ENCODE measurements at places on chromosomes 11 and 22.

DNA sequence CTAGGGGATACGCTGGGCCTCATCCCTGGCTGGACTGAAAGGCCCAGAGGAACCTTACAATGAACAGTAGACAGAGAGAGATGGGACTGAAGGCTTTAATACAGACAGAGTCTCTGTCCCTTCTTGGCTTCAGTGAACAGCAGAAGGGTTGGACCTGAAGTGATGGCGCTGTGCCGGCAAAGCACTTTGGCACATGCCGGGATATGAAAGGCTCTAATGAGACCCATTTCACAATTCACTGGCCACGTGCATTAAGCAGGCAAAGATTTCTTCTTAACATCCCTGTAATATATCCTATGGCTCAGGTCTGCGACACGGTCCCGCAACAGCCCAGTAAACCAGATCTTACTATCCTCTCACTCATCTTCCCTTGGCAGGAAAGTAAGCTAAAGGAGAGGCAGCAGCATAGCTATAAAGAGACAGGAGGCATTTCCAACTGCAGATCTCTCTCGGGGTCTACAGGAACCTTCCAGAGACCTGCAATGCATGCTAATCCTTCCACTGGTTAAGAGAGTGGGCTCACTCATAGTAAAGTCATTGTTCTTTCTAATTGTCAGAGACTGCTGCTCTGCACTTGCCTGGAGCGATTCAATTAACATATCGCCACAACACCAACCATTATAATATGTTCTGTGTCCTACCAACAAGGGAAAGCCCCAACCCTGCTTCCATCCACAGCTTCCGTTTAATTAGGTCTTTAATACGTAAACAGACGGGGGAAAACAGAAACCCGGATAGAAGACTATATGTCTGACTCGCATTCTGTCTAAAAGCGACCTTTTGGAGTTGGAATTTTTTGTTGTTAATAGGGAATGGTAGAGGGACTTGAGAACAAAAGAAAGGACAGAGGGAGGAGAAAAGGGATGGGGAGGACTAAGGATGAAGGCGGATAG, 1179.0 kb downstream of the LRRC4C start:
- no peak for DNase-seq

- DNase-seq: no peak
Measured at GRCh38 chr11:112200252-112200651, 24.9 kb downstream of the BCO2 start.

GRCh38 chr11:12134236-12134585, 23.8 kb downstream of the MICAL2 start:
- DNase-seq: no peak

DNA sequence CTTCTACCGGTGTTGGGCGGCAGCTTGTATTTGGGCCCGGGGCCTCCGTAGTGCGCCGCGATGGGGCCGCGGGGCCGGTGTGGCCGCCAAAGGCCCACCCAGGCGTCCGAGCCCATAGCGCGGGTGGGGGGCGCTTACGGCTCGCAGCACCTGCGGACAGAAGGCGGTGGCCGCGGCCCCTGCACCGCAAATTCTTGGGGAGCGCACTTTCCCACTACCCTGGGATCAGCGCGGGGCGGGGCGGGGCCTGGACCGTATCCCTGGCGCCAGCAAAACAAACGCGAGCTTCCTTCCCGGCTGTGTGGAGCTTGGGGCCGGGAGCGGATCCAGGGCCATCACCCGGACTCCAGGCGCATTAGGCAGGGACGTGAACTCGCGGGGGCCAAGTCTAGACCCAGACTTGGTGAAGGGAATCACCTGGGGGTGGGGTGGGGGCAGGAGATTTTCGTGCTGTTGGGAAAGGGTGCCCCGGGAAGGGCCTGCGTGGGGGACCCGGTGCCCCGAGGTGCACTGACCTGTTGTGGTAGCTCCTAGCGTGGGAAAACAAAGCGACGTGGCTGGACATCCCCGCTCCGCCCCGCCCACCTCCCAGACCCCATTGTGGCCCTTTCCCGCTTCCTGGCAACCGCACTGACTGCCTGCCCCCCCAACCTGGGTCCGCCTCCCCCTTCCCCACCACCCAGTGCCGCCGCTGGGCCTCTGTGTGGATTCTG, 2.3 kb upstream of the TYMP start:
- no peak for DNase-seq

DNA sequence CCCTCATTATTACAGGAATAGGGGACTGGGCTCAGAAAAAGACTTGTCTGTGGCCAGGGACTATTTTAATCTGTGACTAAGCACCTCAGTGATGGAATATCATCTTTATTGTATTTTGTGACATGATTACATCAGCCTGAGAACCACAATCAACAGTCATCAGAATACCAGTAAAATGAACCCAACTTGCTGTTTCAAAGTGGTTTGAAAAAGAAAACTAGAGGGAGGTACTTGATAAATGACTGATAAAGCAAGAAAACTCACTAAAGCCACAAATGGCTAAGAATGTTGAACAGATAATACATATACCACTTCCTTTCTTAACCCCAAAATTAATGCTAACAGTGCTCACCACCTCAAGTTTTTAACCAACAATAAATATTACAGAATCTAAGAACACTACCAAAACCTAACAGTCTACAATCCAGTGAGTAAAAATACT, 155.7 kb downstream of the ATG16L2 start:
- no peak for DNase-seq

DNA sequence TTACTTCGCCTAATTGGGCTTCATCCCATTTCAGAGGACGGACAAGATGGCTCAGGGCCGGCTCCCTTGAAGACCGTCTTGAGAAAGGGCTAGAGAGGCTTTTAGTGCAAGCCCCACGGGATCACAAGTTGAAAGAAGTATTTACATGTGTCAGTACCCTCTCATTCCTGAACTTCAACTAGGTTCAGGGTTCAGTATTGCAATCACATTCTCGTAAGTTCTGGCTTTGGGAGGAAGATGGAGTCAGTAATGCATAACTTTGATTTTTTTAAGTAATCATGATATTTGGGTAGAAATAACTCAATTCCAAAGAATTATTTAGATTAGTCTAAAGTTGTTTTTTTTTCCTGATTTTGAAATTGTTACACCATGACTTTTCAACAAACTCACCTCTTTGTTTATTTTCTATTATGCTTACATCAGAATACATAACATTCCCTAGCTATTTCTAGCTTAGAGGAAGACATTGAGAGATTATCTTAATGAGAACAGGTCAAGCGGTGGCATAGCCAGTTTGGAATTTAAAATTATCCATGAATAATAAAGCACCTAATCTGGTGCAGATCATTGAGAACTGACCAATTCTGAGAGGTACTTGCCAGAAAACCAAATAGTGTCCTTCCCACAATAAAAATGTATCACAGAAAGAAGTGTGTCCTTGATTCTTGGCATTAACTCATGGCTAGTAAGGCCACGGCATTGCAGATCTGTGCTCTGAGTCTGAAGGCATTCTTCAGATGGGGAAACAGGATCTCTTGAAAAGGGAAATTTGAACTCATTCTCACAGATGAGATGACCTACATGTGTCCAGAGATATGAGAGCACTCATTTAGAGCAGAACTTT, 92.1 kb upstream of the BLID start:
- no peak for DNase-seq

DNA sequence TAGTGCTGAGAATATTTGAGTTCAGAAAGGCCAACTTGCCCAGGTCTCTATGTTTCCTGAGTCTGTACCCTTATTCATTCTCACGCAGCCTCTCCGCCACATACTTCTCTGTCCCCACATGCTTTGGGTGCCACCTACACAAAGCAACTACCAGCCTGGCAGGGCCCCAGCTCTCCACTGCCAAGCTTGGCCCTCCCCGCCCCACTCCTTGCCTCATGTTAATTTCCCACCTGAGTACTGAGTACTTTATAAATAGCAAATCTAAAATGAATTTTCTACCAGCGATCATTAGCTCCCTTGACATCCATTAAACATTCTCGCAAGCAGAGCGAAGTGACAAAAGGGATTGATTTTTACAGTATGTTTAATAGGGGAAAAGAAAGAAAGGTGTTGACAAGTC, 20.8 kb downstream of the NTM start:
- no peak for DNase-seq

GRCh38 chr22:19904935-19905334, 36.6 kb upstream of the COMT start:
- DNase-seq: no peak

GRCh38 chr11:109383306-109383705, 38.7 kb upstream of the C11orf87 start:
- DNase-seq: no peak

- DNase-seq: no peak
Measured at GRCh38 chr11:63907808-63908530, 9.0 kb downstream of the RCOR2 start.

- DNase-seq: no peak
Measured at GRCh38 chr22:21051145-21051830, 5.5 kb downstream of the LRRC74B start.

DNA sequence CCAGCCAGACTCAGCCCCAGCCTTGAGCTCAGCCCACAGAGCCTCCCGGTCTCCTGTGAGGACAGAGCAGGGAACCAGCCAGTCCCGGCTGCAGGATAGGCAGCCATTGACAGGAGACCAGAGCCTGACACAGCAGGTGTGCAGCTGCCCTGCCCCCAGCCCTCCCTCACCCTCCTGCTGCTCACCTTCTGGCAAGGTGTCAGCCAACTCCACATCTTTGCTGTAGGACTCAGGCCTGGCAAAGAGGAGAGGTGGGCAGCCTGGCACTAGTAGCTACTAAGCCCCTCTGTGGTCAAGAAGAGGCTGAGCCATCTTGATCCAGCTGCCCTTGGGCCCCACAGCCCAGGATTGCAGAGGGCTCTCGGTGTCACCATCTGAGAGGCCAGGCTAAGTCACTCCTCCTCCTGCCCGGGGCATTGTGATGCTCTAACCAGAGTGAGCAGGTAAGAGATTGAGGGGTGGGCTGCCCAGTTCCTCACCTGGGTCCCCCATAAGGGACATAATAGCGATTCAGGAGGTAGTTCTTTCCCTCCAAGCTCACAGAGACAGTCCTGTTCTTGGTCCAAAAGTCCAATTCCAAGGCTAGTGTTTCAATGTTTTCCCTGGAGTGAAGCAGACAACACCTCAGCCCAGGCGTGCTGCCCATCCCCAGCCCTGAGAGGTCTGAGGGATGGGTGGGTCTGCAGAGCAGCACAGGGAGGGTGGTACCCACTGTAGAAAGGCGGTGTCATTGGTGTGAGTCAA, 18.6 kb downstream of the TREH start:
- DNase-seq: no peak

DNA sequence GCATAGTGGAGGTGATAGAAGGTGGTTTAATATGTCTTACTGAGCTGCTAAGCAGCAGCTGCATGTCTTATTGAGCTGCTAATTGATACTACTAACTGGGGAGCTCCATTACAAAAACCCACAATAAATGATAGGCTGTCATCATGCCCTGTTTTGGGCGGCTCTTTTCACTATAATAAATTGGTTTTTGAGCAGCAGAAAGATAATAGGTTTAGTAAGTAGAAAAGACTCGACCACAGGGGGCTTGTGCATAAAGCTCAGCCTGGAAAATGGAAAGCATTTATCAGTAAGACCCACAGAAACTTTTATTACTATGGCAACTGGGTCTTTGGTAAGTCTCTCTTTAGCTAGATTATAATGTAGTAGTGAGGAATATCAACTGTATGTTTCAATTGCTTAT, 117.6 kb downstream of the LDLRAD3 start:
- DNase-seq: peak; percentile 37

DNA sequence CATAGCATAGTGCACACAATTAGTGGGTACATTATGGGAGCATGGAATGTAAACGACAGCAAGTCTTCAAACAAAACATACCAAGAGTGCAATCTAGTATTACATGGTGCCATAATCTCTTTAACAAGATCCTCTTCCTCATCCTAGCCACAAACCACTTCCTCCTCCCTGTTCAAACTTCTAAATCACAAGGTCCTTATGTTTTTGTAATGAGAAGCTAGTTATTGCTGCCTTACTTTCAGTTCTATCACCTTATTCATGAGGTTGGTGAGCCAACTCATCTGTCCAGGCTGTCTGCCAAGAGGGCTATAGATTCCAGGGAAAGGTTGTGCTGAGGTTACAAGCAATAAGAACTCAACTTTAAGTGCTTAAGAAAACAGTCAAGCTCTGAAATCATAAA, 195.4 kb upstream of the ARHGAP20 start:
- no peak for DNase-seq

DNA sequence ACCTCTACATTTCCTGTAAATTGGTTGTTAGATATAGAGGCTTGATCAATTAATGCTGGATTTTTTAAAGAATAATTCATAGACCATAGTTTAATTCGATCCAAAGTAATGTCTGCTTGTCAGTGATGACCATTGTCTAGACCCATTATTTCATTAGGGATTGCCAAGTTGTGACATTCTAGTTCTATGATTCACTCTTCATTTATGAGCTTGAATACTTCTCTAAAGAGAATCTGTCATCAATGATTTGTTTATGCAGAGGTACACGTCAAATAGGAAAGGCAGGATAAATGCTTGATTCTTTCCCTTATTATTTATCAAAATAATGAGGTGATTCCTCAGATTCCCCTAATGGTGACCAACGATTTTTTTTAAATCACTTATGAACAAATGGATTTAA, 24.0 kb upstream of the ROBO3 start:
- DNase-seq: no peak

DNA sequence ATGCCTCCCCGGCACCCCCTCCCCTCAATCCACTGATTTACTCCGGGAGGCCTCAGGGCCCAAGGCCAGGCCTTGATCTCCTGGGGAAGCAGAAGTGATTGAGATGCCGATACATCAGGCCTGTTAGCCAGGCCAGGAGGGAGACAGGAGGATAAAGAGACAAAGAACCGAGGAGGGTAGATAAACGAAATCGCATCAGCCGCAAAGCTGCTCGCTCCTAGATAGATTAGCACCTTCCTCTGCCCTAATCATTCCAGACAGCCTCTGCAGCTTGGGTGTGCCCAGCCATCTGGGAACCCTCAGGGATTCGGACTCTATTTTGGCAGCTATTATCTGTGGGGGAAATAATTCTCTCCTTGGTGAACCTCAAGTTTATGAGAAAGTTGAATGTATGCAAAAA, 121.2 kb downstream of the ABTB2 start:
- DNase-seq: no peak

DNA sequence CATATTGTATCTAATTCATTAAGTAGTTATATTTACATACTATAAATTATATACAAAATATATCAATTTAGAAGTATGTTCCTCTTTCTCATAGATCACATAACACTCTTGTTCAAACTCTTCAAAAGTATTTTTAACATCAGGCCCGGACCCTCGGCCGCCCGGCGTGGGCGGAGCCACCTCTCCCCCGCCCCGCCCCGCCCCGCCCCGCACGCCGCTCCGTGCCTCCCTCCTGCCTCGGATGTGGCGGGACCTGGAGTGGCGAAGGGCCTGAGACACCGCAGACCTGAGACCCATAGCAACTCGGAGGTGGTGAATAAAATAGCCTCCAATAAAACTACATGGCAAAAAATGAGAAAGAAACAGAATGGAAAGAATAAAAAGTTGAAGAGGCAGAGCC, 105.9 kb upstream of the BDNF start:
- no peak for DNase-seq

GRCh38 chr22:50739279-50739691, 1.3 kb downstream of the ACR start:
- DNase-seq: no peak

GRCh38 chr11:96260067-96260511, 82.9 kb downstream of the MAML2 start:
- DNase-seq: no peak

GRCh38 chr22:20584872-20585638, 77.6 kb downstream of the MED15 start:
- peak; percentile 20 for DNase-seq

Measured in COR-L47 (cell line).